ENCODE measurements at places on chromosomes 16 and 17.

- no peak for DNase-seq
Observed at GRCh38 chr16:11139326-11140097, 116.5 kb downstream of the SOCS1 start.

- DNase-seq, result no peak
Observed at GRCh38 chr17:82636626-82637598, 11.3 kb downstream of the WDR45B start.

GRCh38 chr16:47778106-47778801 lies 317.1 kb downstream of the PHKB start:
- no peak for DNase-seq

GRCh38 chr17:44218344-44219107 lies 949 bp downstream of the UBTF start:
- peak; percentile 60 for DNase-seq

All from GOT3 (cell line).